AG04449 (cell line): ENCODE measurements at places on chromosomes 2 and 18.

DNA sequence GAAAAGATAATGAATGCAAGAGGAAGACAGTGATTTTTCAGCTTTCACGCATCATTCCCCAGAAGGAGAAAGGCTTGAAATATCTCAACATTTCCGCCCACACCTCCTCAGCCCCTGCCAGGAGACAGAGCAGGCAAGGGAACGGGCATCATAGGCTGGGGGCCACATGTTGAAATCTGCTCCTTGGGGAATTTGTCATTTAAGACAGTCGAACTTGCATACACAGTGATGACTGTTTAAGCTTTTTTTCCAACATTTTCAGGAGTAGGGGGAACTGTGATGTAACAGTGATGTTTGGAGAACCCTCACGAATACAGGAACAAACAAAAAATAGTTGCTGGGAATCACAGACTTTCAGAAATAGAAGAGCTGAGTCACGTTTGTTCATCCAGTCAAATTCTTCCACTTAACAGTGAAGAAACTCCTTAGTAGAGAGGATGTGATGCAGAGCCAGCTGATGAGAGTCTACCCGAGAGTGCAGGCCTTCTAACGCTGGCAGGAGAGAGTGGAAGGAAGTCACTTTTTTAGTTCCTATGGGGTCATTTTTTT lies 266.8 kb downstream of the ALPK2 start:
- peak; percentile 88 for DNase-seq

GRCh38 chr2:98861601-98862000 lies 74.4 kb downstream of the CRACDL start:
- no peak for DNase-seq

GRCh38 chr2:232362174-232362900 lies 16.2 kb upstream of the ALPP start:
- no peak for DNase-seq

DNA sequence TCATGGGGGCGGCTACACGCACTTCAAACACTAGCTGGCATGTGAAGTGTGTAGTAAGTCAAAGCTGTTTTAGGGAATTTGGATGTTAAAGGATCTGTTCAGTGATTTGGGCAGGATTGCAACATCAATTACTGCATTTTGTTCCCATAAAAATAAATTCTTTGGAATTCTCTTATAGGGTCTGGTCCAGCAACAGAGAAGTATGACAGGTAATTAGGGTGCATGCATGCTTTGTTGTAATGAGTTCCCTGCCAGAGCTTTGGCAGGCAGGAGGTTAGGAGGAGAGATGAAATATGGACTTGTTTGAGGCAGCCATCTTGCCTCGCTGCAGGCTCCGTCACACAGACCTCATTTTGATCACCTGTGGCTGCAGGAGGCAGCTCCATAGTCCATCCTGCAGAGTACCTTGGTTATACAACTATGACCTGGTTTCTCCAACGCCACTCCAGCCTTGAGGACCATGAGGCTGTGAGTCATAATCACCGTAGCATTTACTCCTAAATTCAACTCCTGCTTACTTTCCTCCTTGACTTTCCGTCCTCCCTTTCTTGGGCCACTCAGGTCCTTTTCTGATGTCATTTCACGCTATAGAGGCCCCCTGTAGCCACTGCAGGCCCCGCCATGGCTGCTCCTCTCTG lies 26.5 kb upstream of the EML4 start:
- no peak for DNase-seq
